ENCODE measurements at places on chromosomes 5 and 9.
A peak's percentile ranks its signal among the peaks of the same experiment; 100 is the strongest.

GRCh38 chr5:89372176-89372575, 489.2 kb upstream of the MEF2C start:
- no peak for DNase-seq

DNA sequence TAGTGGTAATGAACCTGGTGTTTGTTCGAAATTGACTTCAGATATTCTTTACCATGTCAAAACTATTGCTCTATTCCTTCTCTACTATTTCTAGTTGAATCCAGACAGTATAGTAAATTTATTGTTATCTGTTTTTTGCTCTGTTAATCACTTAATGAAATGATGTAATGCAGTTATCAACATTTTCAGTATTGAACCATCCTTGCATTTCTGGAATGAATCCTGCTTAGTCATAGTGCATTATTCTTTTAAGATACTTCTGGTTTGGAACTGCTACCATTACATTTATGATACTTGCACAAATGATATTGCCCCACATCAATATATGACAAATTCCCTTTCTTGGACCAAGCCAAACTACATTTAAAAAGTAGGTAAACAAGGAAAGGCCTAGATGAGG, 554.0 kb upstream of the KLF4 start:
- peak; percentile 0 for DNase-seq

DNA sequence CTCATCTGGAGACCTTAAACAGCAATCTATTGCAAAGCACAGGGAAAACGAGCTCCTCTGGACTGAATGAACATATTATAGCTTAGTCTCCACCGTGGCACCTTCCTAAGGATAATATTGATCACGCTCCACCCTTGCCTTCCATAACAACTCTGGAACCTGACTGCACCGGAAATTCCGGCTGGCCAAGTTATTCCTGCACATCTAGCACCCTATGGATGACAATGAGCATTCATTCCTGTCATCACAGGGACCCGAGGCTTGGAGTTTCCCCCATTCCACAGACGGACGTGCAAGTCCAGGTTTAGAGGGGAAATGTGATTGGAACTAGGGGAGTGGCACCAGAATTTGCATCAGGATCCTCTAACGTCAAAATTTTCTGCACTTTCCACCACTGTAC, 27.5 kb downstream of the STK10 start:
- DNase-seq: no peak

- no peak for DNase-seq
These were observed 35.4 kb upstream of the AKNA start for GRCh38 chr9:114423181-114423580.

- no peak for DNase-seq
These were observed 48.2 kb downstream of the DAPK1 start for GRCh38 chr9:87545858-87546257.

GRCh38 chr5:177085985-177086653, 596 bp upstream of the FGFR4 start:
- no peak for DNase-seq

GRCh38 chr9:114480746-114481435, 24.4 kb downstream of the WHRN start:
- DNase-seq: no peak

DNA sequence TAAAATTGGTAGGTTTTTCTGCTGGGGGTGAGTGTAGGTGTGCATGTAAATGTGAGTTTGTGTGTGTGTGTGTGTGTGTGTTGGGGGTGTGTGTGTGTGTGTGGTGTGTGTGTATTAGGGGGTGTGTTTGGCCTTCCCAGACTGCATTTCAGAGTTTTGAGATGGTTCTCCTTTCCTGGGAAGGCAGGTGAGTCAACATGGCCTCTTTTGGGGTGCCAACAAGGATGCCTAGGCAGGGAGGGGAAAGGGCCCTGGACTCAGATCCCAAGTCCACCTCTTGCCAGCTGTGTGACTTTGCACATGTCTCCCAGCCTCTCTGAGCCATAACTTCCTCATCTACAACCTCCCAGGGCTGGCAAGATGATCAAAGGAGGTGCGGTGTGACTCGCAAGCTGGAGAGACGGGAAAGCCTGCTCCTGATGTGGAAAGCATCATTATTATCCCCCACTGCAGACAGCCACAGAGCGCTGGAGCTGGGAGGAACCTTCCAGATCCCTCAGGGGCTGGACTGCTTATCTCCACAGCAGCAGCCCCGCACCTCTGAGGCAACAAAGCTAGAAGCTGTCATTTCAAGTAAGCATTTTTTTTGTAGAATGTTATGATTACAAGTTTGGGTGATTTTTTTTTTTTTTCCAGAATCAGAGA, 63.5 kb upstream of the TBC1D2 start:
- DNase-seq: no peak

- DNase-seq: peak; percentile 24
These were observed 70.0 kb upstream of the KLF9 start for GRCh38 chr9:70484232-70485130.

- DNase-seq: no peak
These were observed 16.3 kb downstream of the DAPK1 start for GRCh38 chr9:87513880-87514535.

- no peak for DNase-seq
These were observed 28.1 kb downstream of the CDH18 start for GRCh38 chr5:19959830-19960384.

DNA sequence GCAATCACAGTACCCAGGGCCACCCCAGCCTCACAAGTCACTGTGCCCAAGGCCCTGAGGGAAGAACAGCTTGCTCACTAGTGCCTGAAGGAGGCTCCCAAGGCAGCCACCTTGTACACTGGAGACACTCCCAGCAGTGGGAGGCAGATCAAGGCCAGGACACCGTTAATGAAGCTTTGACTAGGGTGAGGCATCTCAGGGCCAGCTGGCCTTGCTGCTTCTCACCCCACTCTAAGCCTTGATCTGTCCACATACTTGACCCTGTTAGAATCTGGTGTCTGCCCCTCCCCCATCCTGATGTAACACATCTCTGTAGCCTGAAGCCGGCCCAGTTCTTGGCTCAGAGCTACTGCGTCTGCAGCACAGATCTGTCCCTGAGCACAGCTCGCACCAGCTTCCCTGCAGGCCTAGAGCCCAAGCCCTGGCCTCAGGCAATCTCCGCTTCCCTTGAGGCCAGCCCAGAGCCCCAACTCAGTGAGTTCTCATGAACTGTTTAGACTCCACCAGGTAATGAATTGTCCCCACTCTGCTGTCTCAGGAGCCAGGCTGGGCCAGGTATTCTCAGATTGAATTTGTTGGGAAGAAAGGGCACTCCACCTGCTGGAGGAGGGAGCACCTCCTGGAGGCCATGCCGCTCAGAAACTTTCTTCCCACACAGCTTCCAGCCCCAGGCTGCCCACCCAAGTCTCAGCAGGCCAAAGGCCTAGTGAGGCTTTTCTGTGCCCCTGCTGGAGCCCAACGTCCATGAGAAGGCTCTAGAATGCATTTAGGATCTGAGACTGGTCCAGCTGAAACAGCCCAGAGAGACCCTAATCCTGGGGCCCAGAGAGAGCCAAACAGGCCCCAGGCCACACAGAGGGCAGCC, 13.4 kb upstream of the JADE2 start:
- no peak for DNase-seq

- no peak for DNase-seq
These were observed 2.2 kb upstream of the DPP7 start for GRCh38 chr9:137116728-137117127.

GRCh38 chr5:133807348-133807747, 161.1 kb downstream of the C5orf15 start:
- peak; percentile 34 for DNase-seq

- no peak for DNase-seq
These were observed 2375.8 kb downstream of the MAT2B start for GRCh38 chr5:165881259-165881658.

DNA sequence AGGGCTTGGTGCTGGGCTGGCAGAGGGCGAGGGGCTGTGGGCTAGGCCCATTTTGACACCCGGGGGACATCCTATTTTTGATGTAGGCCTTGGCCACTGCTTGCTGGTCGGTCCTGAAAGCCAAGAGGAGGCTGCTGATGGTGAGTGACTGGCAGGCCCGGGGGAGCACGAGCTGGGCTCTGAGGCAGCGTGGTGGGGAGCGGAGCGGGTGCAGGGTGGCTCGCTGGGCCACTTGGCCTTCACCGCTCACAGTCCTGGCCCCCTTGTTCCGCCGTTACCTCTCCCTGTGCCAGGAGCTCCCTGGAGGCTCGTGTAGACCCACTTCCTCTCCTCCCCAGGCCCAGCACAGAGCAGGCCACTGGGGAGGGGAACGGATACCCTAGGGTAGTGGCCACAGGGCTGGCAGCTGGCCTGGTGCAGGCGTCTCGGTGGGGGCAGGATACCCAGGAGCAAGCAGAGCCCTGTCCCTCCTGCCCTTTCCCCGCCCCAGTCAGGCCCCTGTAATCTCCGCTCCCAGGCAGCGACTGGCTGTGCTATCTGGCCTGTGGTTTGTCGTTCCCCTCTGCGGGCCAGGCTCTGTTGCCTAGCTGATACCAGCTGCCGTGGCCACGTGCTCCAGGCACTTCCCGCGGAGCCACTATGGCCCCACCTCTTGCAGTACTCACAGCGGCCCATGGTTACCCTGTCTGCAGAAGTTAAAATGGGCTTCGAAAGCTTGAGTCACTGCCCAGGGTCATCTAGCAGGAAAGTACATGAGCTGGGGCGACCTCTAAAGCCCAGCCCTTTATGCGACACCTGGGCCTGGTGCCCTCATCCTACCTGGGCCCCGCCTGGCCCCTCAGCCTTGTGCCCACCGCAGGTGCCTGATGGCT, 11.7 kb upstream of the DOLPP1 start:
- no peak for DNase-seq

DNA sequence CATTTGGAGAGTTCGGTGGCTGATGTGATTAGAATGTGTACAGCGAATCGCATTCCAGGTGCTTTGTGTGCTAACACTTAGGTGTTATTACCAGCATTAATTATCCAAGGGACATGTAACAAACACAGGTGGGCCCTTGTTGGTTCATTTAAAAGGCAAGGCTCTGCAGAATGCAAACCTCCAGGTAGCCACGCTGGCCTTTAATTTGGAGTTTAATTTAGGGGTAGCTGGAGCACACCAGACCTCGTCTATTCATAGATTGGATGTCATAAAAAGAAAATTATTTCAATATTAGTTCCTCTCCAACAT, 191.1 kb downstream of the MAT2B start:
- peak; percentile 75 for DNase-seq

DNA sequence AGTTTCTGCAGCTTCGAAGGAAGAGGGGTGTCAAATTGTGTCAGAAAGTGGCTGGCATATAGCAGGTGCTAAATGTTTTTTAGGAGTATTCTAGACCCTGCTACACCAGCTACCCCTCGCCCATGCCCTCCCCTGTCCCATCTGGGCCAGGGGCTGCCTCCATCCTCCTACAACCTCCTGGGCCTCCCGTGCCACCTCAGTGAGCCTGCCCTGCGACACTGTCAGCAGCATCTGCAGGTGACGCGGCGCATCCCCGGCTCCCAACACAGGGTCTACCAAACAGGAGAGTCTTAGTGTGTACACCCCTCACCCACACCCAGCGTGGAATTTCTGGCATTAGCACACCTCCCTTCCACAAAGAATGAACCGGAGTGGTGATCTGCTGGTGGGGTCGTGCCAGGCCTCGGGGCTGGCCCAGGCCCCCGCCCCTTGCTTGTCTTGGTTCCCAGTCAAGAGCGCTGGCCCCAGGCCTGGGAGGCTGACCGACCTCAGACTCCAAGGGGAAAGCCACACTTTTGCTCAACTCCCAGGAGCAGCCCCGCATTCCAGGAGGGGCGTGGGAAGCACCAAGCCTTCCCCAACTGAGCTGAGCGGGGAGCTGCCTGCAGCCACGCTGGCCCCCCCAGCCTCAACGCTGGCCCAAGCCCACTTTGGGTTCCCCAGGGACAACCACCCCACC, 55.2 kb downstream of the NEURL1B start:
- no peak for DNase-seq

DNA sequence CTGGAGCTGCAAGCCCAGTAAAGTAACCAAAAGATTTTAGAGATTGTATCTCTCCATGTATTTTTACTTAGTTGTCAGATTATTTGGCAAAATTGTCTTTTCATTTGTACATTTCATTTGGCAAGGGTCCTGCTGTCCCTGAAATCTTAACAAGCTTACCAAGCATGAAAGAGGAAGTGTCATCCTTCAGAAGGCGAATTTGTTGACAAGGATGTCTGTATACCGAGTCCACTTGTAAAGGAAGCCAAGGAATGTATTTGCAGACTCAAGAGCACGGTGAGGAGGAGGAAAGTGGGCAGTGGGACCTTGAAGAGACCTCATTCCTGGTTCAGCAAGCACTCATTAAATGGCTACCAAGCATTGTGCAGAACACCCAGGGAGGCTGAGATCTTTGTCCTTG, 7.5 kb upstream of the OTULINL start:
- DNase-seq: no peak

- DNase-seq: no peak
These were observed 804 bp downstream of the MED10 start for GRCh38 chr5:6377582-6377904.

GRCh38 chr5:171858303-171858702, 72.7 kb downstream of the SMIM23 start:
- DNase-seq: no peak

DNA sequence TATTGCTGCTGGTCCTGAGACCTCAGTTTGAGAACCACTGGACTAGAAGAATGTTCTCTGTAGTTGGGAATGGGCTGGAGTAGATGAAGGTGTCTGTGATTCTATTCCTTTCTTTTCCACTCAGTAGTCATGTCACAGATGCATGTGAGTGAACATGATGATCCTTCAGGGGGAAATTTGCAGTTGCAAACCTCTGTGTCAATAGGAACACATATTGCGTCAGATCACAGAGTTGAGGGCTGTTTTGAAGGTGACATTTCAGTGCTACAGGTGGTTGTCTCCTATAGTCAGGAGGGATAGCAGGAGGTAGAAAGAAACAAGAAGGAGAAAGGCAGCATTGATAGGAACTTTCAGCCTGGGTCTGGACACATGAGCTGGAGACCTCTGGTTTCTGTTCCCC, 239.3 kb downstream of the ARHGEF28 start:
- no peak for DNase-seq

DNA sequence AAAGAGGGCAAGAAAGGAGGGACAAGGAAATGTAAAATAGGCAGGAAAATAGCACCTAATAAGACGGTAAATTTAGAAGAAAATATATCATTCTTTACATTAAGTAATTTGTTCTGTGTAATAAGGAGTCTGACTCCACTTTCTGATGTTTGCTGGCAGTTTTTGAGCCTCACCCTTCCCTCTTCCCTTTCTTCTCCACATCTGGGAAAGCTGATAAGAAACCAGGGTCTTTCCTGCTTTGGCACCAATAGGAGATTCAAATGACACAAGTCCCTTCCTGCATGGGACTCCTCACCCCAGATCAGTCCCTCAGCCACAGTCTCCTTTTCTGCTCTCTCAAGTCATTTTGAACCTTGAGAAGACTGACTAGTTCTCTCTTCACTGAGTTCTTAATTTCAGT, 31.2 kb upstream of the LECT2 start:
- no peak for DNase-seq

Measured in NCI-H1417 (cell line).